ENCODE measurements at places on chromosomes 12 and 14.
A peak's percentile ranks its signal among the peaks of the same experiment; 100 is the strongest.

DNA sequence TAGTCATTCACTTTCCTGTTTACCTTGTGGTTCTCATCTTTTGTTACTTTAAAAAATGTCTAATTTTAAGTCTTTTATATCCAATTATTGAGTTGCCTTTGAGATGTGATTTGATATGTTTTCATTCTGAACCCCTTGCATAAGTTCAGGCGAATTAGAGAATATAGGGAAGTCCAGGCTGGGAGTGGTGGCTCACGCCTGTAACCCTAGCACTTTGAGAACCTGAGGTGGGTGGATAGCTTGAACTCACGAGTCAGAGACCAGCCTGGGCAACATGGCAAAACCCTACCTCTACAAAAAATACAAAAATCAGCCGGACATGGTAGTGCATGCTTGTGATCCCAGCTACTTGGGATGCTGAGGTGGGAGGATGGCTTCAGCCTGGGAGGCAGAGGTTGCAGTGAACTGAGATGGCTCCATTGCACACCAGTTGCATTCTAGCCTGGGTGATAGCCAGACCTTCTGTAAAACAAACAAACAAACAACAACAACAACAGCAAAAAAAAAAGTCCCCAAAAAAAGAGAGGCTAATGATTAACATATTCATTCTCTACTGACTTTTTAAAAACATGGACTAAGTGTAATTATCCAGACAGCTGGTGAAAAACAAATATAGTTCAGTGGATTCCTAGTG lies 451.1 kb upstream of the RGS6 start:
- no peak for DNase-seq

- DNase-seq = no peak
These were observed 1485.4 kb upstream of the TMEM132C start for GRCh38 chr12:126781593-126781992.

DNA sequence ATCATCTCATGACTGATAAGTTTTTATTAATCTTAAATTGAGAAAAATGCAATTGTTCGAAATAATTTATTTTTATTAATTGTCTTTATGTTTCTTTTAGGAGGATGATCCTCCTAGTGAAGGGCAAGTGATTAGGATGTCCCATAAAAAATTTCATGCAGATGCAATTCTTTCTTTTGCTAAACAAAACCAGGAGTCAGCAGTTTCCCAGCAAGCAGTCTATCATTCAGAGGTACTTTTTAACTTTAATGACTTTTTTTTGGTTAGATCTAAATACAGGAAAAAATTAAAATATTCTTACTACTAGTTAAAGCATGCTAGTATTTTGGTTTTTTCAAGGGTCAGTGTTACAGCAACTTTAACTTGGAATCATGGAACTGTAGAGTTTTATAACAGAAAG lies 64.5 kb downstream of the KIAA0586 start:
- DNase-seq = no peak

GRCh38 chr12:86914721-86915120 lies 658.5 kb upstream of the MGAT4C start:
- peak; percentile 67 for DNase-seq

GRCh38 chr14:27186048-27186447 lies 588.2 kb upstream of the NOVA1 start:
- no peak for DNase-seq

- DNase-seq = no peak
These were observed 5.4 kb downstream of the TXNRD1 start for GRCh38 chr12:104220931-104221330.

DNA sequence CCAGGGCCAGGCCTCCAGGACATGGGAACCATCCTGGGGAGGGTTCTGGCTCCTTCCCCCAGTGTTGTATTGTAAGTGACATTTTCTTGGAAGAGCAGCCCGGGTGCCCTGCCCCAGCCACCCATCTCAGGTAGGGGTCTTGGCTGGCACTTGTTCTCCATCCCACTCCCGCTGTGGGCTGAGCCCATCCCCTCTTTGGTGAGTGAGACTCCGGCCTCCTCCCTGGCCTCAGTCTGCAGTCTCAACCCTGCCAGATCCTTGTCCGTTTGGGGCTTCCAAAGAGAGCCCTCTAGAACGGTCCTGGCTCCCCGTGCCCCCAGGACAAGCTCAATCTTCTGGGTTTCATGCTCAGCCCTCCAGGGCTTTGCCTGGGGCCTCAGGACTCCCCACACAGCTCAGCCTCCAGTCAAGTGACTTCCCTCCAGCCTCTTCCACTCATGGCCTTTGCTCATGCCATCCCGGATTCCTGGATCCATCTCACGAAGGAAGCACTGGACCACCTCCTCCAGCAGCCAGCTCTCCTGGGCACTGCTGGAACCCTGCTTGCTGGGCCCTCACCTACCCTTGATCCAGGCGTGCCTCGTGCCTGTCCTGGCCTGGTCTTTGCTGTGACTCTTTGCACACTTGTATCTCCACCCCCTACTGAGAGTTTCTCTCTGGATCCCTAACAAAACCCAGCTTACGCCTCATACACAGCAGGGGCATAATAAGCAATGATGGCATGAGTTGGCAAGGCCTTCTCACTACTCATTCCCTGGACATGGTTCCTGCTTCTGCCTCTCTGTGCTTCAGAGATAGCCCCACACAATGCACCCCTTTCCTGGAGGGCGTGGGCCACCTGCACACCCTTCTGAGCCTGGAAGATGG lies 297.4 kb upstream of the RTL1 start:
- DNase-seq = no peak

DNA sequence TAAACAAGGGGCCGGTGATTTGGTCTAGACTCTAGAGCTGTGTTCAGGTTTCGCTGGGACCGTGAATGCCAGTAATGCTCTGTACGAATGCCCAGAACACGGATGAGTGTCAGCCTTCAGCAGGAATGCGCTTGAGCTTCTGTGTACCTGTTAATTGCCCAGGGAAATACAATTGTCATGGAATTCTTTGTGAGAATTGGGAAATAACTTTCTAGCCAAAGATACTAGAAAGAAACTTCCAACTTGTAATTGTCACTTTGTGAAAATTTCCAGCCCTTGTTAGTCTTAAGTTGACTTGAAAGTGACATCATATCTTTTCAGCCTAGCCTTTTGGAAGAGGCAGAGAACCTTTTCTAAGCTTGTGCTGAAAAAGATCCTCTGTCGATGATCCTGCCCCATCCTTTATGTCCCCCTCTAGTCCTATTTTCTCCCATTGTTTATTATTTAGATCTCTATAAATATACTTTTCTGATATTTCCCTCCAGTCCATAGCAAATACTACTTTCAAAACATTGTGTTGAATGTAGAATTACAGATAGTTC lies 2.7 kb downstream of the CHST11 start:
- DNase-seq = peak; percentile 24

GRCh38 chr14:90543876-90544275 lies 147.0 kb downstream of the CALM1 start:
- DNase-seq = no peak

DNA sequence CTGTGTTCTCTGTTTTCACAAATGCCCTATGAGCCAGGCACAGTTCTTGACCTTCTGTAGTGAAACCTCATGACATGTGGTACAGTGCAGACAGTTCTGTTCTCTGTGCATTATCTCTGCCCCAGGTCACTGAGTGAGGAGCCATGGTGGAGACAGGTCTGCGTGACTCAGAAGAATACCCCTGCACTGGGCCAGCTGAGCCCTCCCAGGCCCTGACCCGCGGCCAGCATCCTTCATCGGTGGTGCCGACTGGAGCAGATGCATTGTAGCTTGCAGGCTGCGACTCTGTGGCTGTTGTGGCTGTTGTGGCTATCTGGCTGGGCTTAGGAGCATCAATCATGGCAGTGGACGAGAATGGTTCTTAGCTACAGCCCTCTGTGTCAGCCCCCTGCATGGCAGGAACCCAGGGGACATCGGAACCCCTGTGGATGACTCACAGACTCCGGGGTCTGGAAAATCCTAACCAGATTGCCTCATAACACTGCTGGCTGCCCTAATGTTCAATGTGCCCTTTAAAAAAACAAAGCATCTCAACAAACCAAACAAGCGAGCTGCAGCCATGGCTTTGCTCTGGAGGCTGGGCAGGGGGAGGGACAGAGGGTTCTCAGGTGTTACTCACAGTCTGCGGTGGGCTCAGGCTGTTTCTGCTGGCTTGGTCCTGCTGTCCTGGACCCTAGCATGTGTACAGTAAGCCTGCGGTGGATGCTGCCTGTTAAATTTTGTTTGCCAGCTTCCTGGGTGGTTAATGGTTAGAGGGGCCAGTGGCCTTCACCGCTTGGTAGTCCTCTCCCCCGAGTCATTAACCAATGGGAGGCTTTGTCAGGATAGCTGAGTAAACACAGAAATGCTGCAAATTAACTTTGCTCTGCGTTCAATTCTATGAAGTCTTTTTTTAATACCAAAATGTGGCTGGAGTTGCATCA lies at the start of gene SERPINA6:
TSS of gene SERPINA6 (minus strand) at position 689 of the 923 bp plus-strand sequence. CDS start 8,688 bp downstream, outside the sequence.
- no peak for DNase-seq

DNA sequence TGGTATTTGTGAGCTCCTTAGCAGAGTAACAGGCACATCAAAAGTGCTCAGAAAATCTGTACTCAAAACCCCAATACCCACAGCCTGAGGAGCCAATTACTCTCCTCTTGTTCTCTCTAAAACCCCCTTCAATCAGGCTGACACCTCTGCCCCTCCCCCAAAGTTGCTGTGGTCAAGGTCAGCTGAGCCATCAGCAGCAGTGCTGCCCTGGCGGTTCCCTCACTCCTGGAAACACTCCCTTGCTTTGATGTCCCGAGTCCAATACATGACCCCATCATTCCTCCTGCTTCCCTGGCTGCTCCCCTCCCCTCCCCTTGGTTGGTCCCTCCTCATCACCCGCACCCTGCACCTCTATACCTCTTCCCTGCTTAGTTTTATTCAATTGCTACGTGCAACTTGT lies 57.2 kb upstream of the C14orf132 start:
- peak; percentile 62 for DNase-seq

DNA sequence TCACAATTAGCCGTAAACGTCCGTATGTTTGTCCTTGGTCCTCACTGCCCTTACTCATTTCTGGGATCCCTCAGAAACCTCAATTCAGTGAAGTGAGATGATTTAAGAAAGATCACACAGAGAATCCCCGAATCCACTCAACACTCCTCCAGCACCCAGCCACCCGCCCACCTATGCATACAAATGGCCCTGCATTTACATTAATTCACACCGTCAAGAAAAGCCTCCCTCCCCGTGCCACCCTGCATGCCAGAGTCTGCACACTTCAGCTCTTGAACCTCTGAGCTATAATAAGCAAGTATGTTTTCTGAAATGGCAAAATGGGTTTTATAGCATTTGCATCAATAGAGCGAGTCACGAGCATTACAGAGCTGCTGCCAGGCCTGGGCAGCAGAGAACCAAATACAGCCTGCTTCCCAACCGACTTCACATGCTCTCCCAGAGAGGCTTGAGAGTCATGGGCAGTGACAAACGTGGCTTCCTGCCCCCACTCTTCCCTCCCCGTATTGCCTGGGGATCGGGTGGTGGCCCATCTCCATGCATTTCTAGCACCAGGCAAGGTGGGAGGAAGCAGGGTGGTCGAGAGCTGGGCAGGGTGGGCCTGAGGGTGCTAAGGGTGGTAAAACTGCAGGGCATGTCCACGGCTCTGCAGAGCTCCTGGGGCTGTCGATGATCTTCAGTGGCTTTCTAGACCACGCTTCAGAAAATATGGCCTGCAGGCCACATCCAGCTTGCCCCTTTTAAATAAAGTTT lies 177.6 kb downstream of the RIMBP2 start:
- no peak for DNase-seq

- no peak for DNase-seq
These were observed 446.7 kb upstream of the GARIN6 start for GRCh38 chr12:99200711-99201384.

- no peak for DNase-seq
These were observed 876.9 kb upstream of the FBXO33 start for GRCh38 chr14:40309124-40309523.

GRCh38 chr12:95574799-95575452 lies 23.6 kb upstream of the USP44 start:
- DNase-seq = peak; percentile 79

DNA sequence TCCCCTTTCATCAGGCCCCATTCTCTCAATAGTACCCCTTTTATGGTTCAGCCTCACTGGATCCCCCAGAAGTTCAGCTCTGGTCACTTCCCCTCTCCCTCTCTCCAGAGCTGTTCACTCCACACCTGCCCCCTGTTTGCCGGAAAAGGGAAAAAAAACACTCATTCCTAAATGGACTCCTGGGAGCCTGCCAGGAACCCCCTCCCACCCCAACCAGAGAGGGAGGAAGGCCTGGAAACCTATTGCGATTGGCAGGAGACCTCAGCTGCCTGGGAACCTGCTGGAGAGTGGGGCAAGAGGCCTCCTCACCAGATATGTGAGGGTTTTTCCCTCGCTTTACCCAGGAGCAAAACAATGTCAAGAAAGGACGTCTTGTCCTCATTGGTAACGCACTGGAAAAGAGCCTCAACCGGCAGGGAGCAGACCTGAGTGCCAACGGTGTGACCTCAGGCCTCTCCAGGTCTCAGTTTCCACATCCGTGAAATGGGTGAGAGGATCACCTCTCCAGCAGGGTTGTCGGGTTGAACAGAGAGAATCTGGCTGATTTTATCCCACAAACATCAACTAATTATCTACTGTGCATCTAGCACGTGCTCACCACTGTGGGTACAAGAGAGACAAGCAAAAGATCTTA lies 4.6 kb downstream of the DTX1 start:
- no peak for DNase-seq

DNA sequence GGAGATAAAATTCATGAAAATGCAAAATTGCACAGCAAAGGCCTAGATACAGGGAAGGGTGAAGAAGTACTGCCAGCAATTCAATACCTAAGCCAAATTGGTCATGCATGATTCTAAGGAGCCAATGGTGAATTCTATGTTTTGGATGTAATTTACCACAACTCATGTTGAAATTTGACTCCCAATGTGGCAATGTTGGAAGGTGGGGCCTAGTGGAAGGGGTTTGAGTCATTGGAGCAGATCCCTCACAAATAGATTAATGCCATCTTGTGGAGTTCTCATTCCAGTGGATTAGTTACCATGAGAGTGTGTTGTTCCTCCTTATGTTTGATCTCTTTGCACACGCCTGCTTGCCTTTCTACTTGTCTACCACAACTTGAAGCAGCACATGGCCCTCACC lies 194.0 kb upstream of the ALG10 start:
- no peak for DNase-seq

- DNase-seq = no peak
These were observed 187.0 kb downstream of the NUAK1 start for GRCh38 chr12:105951732-105952131.
